ENCODE measurements at places on chromosomes 6 and 20.

DNA sequence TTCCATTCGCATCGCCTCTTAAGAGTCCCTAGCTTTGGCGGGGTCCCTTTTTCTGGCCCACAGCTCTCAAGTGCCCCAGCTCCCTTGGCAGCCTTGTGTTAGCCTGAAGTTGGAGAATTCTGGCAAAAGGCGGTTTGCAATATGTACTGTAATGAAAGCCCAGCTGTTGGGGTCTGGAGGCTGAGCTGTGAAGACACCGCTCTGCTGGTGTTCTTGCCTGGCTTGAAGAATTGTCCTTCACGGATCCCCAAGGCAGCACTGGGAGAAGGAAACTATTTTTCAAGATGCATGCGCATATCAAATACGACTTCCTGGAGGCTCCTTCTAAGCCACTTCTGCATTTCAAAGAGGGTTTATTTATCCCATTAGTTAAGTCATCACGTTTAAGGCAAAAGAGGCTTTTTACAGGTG is 21.4 kb upstream of the CITED2 start:
- no peak for DNase-seq

DNA sequence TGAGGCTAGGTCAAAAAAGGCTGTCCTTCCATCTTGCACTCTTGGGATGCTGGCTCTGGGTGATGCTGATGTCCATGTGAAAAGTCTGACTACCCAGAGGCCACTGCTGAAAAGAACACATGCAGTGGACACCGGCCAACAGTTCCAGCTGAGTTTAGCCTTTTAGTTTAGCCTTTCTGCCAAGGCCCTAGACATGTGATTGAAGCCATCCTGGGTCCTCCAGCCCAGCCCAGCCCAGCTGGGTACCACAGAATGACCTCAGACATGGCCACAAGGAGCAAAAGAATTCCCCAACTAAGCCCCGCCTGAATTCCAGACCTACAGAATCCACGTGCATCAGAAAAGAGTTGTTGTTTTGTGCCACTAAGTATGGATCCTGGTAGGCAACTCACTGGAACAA is 17.4 kb downstream of the PIGT start:
- no peak for DNase-seq

- no peak for DNase-seq
Observed at GRCh38 chr6:44431118-44431725, 43.7 kb downstream of the CDC5L start.

GRCh38 chr6:105892577-105893262 is 193.4 kb upstream of the PRDM1 start:
- DNase-seq = no peak

- no peak for DNase-seq
Observed at GRCh38 chr20:45779011-45779915, 12.4 kb downstream of the WFDC3 start.

GRCh38 chr6:32222333-32223230 is 1.3 kb downstream of the NOTCH4 start:
- DNase-seq = no peak

- no peak for DNase-seq
Observed at GRCh38 chr6:155173488-155173887, 90.3 kb upstream of the CLDN20 start.

- no peak for DNase-seq
Observed at GRCh38 chr6:82679232-82679631, 315.6 kb downstream of the TPBG start.

DNA sequence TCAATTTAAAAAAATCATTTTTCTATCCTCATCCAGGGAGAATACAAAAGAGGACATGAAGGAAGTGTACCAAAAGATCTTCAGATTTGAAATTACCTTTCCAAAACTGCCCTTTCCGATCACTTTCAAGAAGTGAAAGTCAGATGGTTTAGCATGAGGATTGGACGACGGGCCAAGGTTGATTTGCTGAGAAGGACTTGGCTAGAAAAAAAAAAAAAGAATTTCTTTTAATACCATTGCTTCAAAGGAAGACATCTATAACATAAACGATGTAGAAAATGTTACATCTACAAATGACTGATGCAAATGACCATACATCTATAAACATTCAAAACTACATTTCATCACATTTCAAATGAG is 120.9 kb upstream of the SLC2A12 start:
- no peak for DNase-seq

- no peak for DNase-seq
Observed at GRCh38 chr20:12722091-12722490, 286.7 kb upstream of the SPTLC3 start.

DNA sequence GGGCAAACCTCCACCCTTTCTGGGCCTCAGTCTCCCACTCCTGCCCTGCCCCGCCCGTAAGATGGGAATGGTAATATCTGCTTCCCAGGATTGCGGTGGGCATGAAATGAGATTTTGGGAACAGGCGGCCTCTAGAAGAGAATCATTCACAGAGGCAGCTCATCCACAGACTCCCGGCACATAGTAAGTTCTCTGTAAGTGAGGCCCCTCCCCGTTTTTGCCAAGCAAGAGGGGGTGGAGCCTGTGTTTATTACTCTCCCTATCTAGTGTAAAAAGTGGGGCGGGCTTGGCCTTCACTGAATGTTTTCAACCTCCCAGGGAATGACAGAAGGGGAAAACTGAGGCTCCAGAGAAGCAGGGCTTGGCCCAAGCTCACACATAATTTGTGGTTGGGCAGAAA is 20.0 kb downstream of the SUN5 start:
- no peak for DNase-seq

DNA sequence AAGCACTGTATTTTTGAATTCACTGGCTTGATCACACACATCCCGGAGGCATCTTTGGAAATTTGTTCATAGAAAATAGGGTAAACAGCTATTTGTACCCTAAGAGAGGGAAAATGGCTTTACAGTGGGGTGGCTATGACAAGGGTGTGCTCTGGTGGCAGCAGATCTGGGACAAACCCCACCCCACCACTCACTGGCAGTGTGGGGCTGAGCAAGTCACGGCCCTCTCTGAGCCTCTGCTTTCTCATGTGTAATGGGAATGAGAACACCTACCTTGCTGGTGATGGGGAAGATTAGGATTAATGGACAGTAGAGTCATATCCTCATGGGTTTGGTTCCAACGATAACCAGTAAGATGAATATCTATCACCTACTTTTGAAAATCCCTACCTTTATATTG is 78.0 kb downstream of the KCNB1 start:
- DNase-seq = no peak

DNA sequence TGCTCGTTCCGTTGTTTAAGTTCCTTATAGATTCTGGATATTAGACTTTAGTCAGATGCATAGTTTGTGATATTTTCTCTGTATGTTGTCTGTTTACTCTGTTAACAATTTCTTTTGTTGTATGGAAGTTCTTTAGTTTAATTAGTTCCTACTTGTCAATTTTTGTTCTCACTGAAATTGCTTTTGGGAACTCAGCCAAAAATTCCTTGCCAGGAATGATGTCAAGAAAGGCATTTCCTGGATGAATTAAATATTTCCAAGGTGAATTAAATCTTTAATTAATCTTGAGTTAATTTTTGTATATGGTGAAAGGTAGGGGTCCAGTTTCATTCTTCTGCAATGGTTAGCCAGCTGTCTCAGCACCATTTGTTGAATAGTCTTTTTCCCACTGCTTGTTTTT is 406.2 kb upstream of the NOX3 start:
- DNase-seq = no peak

- DNase-seq = no peak
Observed at GRCh38 chr6:41724228-41724580, 11.2 kb downstream of the TFEB start.

- DNase-seq = peak; percentile 19
Observed at GRCh38 chr6:30136570-30137286, 788 bp downstream of the TRIM40 start.

GRCh38 chr6:11218538-11219399 is 13.7 kb downstream of the NEDD9 start:
- DNase-seq = peak; percentile 47

- DNase-seq = no peak
Observed at GRCh38 chr20:36043892-36044515, 75.6 kb downstream of the CNBD2 start.

Data from stimulated activated CD4-positive, alpha-beta T cell treated with anti-CD3 and anti-CD28 coated beads, Interleukin-1b, Interleukin-23, amount 100 ng/mL, for 48 hours (primary cell).